Uterine smooth muscle cell (primary cell): ENCODE measurements at places on chromosomes 6 and 20. TPM values are rescaled to one million over a fixed set of nuclear protein-coding genes. Genes with fewer than 3 reads are reported as not detected.

Gene SYNDIG1
- total RNA-seq: 0.33 and 0.37 TPM in 2 replicates

Gene L3MBTL1
- total RNA-seq: 8.0 and 13.7 TPM in 2 replicates

Gene COL11A2
- 0.11 and 0.12 TPM in 2 replicates for total RNA-seq

Gene LSM2
- total RNA-seq: 34.9 and 48.9 TPM in 2 replicates

Gene PKIB
- total RNA-seq: 3.1 and 3.8 TPM in 2 replicates

Gene PSORS1C1
- 1.00 and 1.2 TPM in 2 replicates for total RNA-seq

Gene MYH7B
- under 0.01 and 0.33 TPM in 2 replicates for total RNA-seq

Gene ARHGAP18
- total RNA-seq: 45.6 and 90.2 TPM in 2 replicates

Gene LY6G6C
- total RNA-seq: not detected in 2 replicates

Gene EEF1E1
- 55.2 and 73.2 TPM in 2 replicates for total RNA-seq

Gene MARCKS
- total RNA-seq: 130 and 144 TPM in 2 replicates

Gene TRIM38
- 9.0 and 11.5 TPM in 2 replicates for total RNA-seq

Gene PCSK2
- total RNA-seq: not detected in 2 replicates

Gene PGK2
- not detected in 2 replicates for total RNA-seq

Gene BPIFB1
- total RNA-seq: not detected in 2 replicates

Gene KHDC1
- 3.9 and 6.2 TPM in 2 replicates for total RNA-seq

Gene CDH4
- total RNA-seq: 5.1 and 8.5 TPM in 2 replicates

Gene IL17A
- not detected in 2 replicates for total RNA-seq

Gene SRMS
- total RNA-seq: not detected in 2 replicates

Gene SGK2
- 0.44 and 1.1 TPM in 2 replicates for total RNA-seq

Gene GPX5
- total RNA-seq: not detected in 2 replicates

Gene OPRM1
- total RNA-seq: not detected in 2 replicates

Gene ZFP57
- total RNA-seq: 0.11 TPM in 1 of 2 replicates, not detected in the other

Gene BMP2
- 5.0 and 13.5 TPM in 2 replicates for total RNA-seq

Gene MROH8
- total RNA-seq: 1.1 and 1.4 TPM in 2 replicates

Gene SLC29A1
- total RNA-seq: 11.4 and 15.1 TPM in 2 replicates

Gene FLRT3
- total RNA-seq: 3.8 and 5.6 TPM in 2 replicates

Gene LAMA4
- total RNA-seq: 105 and 276 TPM in 2 replicates

Gene GGTLC1
- total RNA-seq: not detected in 2 replicates

Gene RPL7L1
- total RNA-seq: 116 and 145 TPM in 2 replicates

Gene PREX1
- 21.4 and 24.3 TPM in 2 replicates for total RNA-seq

Gene WFDC2
- total RNA-seq: not detected in 2 replicates

Gene SLC22A7
- total RNA-seq: not detected in 2 replicates

Gene OPN5
- total RNA-seq: not detected in 2 replicates

Gene RBL1
- 12.9 and 29.5 TPM in 2 replicates for total RNA-seq

Gene PRR18
- total RNA-seq: 0.12 TPM in 1 of 2 replicates, not detected in the other

Gene PRDM13
- under 0.01 TPM in 1 of 2 replicates, not detected in the other for total RNA-seq

Gene AIF1
- total RNA-seq: not detected in 2 replicates

Gene EFCAB8
- under 0.01 TPM in 1 of 2 replicates, not detected in the other for total RNA-seq

Gene SAMD10
- 0.87 and 1.00 TPM in 2 replicates for total RNA-seq

Gene ABT1
- total RNA-seq: 13.6 and 18.4 TPM in 2 replicates

Gene PKHD1
- not detected in 2 replicates for total RNA-seq

Gene PHACTR3
- total RNA-seq: 0.12 TPM in 1 of 2 replicates, not detected in the other

Gene REV3L
- 47.7 and 57.4 TPM in 2 replicates for total RNA-seq

Gene FGD2
- total RNA-seq: not detected in 2 replicates

Gene RAD21L1
- total RNA-seq: 0.66 TPM in 1 of 2 replicates, not detected in the other

Gene SPATA25
- total RNA-seq: 0.62 and 1.5 TPM in 2 replicates

Gene CHRNA4
- not detected in 2 replicates for total RNA-seq

Gene ZBTB46
- 11.9 and 16.7 TPM in 2 replicates for total RNA-seq

Gene DEFB124
- not detected in 2 replicates for total RNA-seq

Gene ARFGEF2
- total RNA-seq: 46.6 and 54.4 TPM in 2 replicates

Gene SMLR1
- not detected in 2 replicates for total RNA-seq

Gene PDYN
- not detected in 2 replicates for total RNA-seq

Gene TREM2
- not detected in 2 replicates for total RNA-seq

Gene DEF6
- total RNA-seq: 0.87 and 0.89 TPM in 2 replicates

Gene PRRT1
- 0.11 and 0.12 TPM in 2 replicates for total RNA-seq
